ENCODE measurements at places on chromosomes 13 and 19.

DNA sequence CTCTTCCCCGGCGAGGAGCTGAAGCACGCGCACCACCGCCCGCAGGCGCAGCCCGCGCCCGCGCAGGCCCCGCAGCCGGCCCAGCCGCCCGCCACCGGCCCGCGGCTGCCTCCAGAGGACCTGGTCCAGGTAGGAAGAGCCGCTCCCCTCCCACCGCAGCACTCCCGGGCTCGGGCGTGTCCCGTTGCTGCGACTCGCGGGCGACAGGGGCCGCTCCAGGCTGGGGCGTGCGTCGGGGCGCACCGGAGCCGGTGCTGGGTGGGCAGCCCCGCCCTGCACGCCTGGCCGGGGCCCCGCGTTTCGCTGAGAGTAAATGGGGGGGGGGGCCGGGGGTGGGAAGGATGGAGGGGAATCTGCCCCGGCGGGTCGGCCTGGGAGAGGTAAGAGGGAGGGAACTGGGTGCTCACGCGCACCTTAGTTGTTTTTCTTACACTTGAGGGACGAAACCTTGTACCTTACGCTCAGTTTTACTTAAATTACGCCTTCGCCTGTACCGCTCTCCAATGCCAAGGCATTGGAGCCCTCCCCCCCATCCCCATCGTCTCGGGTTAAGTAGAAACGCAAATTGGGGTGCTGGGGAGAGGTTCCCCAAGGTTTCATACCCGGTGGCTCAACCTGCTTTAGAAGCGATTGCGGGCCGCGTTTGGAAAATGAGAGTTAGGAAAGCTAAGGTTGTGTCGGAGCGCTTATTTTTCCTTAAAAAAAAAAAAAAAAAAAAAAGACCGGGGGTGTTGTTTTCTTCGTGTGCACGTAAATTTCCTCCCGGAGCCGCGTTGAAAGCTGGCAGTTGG lies 850 bp downstream of the KLF5 start:
- peak; percentile 38 for DNase-seq

- DNase-seq = no peak
These were observed 618 bp upstream of the ZBTB45 start for GRCh38 chr19:58520257-58520599.

- DNase-seq = no peak
These were observed 87.5 kb upstream of the CSNK1A1L start for GRCh38 chr13:37192956-37193355.

DNA sequence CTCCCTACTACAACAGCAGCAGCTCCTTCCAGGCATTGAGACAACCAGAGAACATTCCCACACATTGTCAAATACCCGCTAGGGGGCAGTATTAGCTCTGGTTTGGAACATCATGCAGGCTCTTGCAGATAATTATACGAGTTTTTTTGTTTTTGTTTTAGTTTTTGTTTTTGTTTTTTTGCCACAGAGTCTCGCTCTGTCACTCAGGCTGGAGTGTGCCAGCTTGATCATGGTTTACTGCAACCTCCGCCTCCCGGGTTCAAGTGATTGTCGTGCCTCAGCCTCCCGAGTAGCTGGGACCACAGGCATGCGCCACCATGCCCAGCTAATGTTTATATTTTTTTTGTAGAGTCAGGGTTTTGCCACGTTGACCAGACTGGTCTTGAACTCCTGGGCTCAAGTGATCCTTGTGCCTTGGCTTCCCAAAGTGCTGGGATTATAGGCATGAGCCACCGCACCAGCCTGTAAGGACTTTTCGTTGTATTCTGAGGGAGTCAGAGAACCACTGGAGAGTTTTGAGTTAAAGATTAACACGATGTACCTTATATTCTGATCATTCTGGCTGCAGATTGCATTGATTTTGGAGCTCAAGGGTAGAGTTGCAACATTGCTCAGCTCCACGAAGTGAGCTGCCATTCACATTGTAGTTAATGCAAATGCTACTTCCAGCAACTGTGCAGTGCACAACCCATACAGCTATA lies 41.7 kb upstream of the CEACAM20 start:
- peak; percentile 61 for DNase-seq

- DNase-seq = peak; percentile 57
These were observed at the start of gene DPF1 for GRCh38 chr19:38224014-38224862. TSS of gene DPF1 (minus strand) at chr19:38224222. CDS start at chr19:38224142, 80 bp downstream.

DNA sequence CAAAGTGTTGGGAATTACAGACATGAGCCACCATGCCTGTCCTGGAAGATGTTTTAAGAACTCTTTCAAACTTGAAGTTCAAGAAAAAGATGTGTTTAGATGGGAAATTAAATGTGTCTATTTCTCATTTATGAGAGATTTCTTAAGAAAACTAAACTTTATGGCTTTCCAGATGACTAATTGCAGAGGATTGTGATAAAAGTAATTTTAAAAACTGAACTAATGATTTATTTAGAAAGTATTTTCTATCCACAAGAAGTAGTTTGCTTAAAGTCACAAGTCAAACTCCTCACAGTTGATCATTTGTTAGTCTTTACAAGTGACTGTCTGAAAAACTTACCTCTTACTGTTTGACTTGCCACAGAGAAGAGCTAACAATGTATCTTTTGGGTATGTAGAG lies 89.6 kb upstream of the SPRY2 start:
- DNase-seq = no peak

GRCh38 chr19:6023085-6023682 lies 45.2 kb upstream of the RANBP3 start:
- DNase-seq = no peak

- DNase-seq = no peak
These were observed 11.4 kb downstream of the ZNF331 start for GRCh38 chr19:53549340-53549739.

GRCh38 chr13:86653009-86653408 lies 853.8 kb upstream of the SLITRK6 start:
- DNase-seq = no peak

DNA sequence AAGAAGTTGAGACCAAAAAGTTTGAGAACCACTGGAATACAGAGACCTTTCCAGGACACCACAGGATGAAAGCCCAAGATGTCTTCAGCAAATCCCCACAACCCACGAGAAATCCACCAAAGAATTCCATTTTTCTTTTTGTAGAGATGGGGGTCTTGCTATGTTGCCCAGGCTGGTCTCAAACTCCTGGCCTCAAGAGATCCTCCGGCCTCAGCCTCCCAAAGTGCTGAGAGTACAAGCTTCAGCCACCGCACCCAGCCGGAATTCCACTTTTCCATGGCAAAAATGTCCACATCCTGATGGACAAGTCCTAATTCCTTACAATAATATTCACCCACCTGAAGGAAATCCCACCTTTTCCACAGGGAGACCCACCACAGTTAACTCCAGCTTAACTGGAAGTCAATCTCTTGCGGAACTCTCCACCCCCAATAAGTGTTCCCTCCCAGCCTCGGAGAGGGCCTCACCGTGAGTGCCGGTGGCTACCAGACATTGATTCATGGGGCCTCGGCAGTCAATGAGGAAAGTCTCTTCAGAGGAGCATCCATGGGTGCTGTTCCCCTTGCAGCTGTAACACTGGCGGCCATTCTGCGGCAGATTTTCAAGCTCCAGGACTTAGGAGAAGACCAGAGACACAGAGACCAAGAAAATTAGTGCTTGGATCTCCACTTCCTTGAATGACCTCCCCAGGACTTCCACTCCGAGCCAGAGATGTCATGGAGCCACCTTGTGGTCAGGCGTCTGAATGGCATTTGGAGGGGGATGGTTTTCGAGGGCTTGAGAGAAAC lies 12.3 kb upstream of the CADM4 start:
- DNase-seq = peak; percentile 43

DNA sequence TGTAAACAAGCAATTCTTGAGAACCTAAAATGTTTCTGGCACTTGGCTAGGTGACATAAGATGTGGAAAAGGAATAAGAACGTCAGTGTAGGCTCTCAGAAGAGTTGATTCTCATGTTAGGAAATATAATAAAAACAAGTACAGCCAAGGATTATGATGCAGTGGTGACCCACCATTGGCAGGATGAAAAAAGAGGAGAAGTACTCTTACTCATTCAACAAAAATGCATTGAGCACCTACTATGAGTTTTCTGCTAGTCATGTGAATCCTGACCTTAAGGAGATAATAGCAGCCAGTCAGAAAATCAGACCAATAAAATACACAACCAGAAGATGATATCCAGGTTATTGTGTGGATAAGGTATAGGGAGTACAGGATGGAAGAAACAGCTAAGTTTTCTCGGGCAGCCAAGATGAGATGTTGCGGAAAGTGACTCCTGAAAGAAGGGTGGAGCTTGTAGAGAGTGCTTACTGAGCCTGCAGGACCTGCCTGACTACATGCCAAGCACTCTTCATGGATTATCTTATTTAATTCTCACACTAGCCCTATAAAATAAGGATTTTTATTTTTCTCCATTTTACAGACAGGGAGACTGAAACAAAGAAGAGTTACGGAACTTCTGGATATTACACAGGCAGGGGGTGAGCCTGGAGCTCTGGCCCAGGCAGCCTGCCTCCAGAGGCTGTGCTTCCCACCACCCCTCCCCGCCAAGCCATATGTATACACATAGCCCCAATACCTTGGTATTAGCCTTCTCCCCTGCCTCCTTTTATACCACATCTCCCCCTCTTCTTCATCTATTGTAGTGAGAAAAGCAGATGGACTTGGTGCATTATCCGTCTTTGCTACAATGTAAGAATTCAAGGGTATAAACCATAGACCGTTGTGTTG lies 58.0 kb downstream of the TGDS start:
- no peak for DNase-seq

DNA sequence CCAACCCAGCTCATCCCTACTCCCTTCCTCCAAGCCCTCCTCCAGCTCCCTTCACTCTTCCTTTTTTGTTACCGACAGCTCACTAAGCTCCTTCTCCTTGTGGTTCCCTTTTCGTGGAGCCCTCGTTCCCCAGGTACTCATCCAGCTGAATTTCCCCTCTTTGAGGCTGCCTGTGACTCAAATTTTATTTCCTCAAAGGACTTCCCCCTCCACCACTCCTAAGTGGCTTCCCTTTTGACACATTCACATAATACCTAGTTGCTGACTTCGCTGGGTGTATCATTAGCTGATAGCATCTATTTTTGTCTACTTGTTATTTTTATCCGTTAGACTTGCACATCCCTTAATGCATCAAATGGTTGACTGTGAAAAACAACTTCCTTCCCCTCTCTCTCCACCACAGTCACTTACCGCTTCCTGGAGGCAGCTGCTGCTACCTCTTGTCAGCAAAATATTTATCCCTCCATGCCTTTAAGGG lies 14.5 kb downstream of the FFAR2 start:
- DNase-seq = peak; percentile 33

DNA sequence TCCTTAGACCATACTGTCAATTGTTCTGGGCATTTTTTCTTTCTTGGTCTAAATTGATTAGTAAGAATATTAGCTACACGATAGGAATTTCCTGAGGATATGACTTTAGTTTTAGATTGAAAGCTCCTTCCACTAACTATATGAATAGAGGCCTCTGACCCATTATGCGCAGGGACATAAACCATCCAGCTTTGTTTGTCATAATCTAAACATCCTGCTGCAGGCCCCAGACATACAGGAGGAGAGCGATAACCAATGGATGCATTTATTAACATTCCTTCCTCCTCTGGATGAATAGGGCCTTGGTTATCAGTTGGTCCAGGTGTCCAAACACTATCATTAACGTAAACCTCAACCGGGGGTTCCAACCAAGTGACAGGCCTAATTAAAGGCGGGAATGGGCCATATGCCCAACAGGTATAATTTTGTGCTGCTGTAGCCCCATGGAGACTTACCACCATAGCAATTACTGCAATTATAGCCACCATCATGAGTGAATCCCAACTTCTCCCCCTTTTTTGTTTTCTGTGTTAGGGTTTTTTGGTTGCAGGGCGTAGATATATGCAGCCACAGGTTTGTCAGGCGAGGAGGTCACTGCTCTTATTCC lies 32.6 kb downstream of the CLEC4M start:
- no peak for DNase-seq

- DNase-seq = no peak
These were observed 74.8 kb downstream of the TSHZ3 start for GRCh38 chr19:31274251-31275067.

DNA sequence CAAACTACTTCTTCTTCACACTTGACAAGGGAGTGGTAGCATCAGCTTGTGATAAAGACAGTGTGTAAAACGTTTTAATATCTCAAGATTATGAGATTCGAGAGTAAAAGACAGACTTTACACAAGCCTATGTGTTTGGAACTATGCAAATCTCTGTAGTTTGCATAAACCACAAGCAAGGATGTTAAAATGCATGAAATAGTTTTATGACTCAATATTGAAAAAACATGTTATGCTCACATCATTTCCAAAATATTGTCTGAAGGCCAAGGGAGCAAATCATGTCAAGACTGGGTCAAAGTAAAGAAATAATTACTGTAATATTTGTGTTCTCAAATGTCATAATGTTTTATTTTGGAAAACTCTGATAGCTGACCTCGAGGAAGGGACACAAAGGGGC lies 316.8 kb upstream of the KLF12 start:
- no peak for DNase-seq

DNA sequence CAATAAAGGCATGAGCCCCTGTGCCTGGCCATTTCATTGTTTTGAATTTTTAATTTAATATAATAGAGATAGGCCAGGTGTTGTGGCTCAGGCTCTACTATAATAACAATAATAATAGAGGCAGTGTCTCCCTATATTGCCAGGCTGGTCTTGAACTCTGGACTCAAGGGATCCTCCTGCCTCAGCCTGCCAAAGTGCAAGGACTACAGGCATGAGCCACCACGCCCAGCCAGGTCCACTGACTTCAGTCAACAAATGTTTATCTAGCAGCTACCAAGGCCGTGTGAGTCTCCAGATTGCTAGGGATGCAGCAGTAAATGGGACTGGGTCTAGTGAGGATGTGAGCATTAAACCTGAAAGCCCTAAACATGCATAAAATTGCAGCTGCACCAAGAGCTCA lies 13.8 kb upstream of the ILF3 start:
- no peak for DNase-seq

GRCh38 chr13:112172017-112172416 lies 105.1 kb downstream of the SOX1 start:
- DNase-seq = no peak

GRCh38 chr19:35764432-35765315 lies 6.7 kb downstream of the PROSER3 start:
- no peak for DNase-seq

DNA sequence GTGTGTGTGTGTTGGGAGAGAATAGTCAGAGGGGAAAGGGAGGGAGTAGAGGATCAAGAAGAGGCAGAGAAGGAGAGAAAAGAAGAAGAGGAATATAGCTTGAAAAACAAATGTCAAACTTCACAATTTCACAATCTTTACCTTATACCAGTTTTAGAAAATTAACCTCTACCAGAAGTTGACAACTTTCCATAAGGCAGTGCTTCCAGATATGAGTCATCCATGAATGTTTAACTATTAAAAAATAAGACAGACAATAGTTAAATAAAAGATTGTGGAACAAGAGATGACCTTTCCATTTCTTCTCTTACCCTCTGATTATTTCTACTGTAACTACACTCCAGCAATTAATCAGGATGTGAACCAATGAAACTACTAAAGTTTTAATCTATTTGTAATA lies 229.4 kb downstream of the ITGBL1 start:
- DNase-seq = no peak

- no peak for DNase-seq
These were observed 12.4 kb downstream of the ZNF552 start for GRCh38 chr19:57802269-57802668.

DNA sequence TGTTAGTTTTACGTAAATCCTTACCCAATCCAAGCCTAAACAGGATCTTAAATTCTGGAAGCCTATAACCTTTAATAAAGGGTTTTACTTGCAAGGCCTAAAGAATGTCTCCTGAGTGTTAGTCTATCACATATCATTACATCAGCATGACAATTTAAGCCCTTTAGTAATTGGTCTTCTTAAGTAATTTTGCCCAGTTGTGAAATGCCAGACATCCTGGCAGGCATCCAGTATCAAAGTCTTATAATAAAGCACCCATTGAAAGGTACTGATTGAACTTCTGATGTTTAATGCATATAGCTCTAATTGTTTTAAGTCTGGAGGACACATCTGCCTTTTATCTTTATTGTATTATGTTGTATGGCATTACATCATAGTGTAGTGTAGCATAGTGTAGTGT lies 1078.9 kb downstream of the SLITRK1 start:
- no peak for DNase-seq
